NCI-H187 (cell line): ENCODE measurements at places on chromosomes 7 and 10.

GRCh38 chr10:113711142-113711541, 31.4 kb downstream of the CASP7 start:
- DNase-seq = no peak

DNA sequence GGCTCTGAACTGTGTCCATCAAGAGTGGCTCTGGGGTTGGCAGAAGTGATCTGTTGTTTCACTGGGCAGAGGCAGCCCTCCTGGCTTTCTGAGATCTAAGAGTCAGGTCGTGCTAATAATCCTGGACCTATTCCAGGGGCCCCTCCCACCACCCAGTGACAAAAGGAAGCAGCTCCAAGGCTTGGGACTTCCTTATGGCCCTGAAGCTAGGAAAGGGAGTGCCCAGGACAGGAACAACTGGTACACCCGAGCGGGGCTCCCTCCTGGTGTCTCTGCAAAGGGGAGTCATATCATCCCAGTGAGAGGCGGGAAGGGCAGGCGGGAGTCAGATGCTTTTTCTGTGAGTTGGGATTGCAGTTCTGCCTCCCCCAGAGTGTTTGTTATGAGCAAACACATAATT, 32.3 kb downstream of the RPS24 start:
- no peak for DNase-seq

DNA sequence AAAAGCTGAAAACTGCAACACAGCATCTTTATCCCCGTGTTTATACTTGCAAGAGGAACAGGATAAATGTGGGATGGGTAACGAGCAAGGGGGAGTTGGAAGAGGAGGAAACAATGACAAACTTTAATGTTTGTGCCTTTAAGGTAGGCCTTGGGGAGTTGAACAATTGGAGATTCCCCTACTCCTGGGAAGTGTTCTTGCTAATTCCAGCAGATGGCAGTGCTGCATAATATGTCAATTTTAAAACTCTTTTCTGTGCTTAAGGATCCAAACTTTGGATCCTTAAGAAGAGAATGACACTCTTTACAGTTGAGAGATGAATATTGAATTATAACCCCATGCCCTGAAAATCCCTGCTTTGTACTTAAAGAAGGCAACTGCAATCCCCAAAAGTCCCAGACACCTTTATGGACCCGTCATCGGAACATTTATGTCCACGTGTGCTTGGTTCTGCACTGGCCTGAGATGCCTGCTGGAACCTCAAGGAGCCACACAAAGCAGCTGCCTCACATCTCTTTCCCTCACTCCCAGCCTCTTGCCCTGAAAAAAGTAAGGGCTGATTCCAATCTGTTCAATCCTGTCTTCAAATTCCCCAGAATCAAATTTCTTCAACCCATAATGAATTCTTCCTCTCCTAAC, 12.0 kb downstream of the IFIT5 start:
- no peak for DNase-seq

GRCh38 chr7:28793381-28794085, 164.6 kb downstream of the TRIL start:
- DNase-seq = no peak

- DNase-seq = no peak
Measured at GRCh38 chr10:48938281-48938680, 1.4 kb downstream of the LRRC18 start.

- DNase-seq = no peak
Measured at GRCh38 chr7:37234334-37234733, 214.3 kb downstream of the ELMO1 start.

GRCh38 chr7:70301673-70302185, 703.5 kb downstream of the AUTS2 start:
- no peak for DNase-seq

GRCh38 chr7:26413007-26413691, 121.5 kb downstream of the SNX10 start:
- DNase-seq = peak; percentile 34

DNA sequence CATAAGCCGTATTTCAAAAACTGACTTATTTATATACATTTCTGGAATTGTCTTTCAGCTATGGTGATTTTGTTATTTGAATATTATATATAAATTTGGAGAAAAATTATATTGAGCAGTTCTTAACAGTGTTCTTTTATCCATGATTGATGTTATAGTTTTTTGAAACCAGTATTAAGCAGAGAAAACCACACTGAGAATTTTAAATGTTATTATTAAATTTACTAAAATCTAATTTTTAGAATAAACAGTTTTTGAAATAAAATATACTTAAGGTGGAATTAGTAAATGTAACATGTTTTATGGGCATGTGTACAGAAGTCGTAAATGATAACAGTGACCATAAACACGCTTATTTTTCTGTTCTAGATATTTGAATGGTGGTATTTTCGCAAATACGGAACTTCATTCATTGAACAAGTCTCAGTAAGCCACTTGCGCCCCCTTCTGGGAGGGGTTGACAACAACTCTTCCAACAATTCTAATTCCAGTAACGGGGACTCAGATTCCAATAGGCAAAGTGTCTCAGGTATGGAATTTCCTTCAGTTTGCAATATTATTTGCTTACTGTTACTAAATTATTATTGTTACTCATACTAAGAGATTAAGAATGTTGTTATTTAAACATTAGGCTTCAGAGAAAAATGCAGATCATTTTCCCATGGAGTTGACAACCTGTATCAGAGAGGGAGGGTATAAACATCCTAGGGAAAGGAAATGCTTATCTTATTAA, 166.1 kb downstream of the ST7 start:
- DNase-seq = peak; percentile 83

DNA sequence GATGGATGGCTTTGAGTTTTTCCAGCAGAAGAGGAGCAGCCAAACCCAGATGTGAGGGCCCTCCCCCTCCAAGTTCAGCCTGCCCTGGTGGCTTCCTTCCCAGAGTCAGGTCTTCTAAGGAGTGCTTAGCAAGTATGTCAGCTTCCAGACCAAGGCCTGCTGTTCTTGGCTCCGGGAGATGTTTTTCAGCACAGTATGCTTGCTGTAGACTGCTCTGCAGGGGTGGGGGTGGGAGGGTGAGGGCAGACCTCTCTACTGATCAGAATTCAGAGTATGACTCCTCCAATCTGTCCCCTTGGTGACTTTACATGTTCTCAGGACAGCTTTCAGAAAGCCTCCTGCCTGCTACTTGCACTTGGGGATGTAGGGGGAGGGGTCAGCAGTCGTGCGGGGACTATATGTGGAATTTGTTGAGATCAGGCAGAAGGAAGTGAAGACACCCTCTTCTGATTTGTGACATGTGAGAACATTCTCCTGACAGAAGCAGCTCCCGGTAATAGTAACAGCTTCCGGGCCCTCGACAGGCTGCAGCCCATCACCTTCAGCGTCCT, 516.4 kb upstream of the ZMIZ1 start:
- no peak for DNase-seq

DNA sequence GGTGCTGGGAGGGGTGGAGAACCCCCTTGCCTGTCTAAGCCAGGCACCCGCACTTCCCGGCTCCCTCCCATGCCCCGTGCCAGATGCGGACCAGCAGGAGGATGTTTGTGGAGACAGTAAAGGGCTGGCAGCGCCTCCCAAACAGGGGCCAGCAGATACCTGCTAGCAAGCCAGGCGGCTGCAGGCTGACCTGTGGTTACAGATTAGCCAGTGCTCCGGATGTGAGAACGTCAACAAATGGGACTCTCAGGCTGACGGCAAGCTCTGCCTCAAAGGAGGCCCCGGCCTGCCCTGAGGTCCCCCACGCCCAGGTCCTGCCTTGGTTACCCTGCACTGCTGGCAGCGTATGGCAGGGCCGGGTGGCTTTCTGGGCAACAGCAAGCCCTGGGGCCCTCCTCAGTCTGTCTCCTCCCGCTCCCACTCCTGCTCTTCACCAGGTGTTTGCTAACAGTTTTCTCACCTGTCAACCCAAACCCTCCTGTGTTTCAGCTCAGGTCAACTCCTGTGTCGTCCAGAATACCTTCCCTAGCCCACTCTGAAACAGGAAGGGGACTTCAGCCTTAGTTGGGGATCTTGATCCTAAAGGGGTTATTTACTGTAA, 85.4 kb downstream of the NEURL1 start:
- DNase-seq = no peak

DNA sequence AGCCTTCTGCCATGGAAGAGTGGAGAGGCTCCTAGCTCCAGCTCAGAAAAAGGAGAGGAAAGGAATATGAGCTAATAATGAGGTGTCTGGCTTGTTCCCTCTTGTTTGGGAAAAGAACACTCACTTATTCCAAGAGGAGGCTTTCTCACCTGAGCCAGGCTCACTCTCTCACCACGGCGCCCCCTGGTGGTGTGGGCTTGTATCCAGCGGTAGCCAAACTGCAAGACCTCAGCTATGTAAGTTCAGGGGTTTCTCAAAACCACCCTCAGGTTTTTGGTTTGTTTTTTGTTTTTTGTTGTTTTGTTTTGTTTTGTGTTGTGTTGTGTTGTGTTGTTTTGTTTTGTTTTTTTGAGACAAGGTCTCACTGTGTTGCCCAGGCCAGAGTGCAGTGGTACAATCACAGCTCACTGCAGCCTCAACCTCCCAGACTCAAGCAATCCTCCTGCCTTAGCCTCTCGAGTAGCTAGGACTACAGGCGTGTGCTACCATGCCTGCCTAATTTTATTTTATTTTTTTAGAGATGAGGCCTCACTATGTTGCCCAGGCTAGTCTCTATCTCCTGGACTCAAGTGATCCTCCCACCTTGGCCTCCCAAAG, 124.0 kb downstream of the TMEM130 start:
- DNase-seq = no peak

DNA sequence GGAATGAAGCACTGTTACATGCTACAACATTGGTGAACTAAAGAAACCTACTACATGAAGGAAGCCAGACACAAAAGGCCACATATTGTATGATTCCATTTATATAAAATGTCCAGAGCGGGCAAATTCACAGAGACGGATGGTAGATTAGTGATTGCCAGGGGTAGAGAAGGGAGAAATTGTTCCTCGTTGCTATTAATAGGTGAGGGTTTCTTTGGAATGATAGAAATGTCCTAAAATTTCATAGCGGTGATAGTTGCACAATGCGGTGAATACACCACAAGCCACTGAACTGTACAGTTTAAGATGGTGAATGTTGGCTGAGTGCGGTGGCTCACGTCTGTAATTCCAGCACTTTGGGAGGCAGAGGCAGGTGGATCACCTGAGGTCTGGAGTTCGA, 29.0 kb downstream of the DENND2A start:
- DNase-seq = no peak

DNA sequence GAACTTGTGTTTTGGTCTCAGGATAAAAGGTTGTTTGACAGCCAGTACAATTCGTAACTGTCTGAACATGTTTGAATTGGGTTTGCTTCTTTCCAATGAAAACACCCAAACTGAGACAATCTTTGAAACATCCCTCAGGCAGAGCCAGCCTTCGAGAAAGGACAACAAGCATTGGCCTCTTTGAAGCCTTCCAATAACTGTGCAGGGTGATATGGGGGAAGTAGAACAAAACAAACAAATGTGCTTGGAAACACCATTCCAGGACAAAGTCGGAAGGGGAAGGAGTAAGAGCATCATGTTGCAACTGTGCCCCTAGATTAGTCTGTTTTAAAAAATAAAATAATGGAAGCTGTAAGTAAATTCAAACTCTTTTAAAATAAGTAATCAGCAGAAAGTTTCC, 39.5 kb downstream of the IL2RA start:
- DNase-seq = no peak

GRCh38 chr10:4826792-4827324, 851 bp downstream of the AKR1E2 start:
- DNase-seq = no peak

GRCh38 chr7:113652501-113652900, 266.3 kb downstream of the PPP1R3A start:
- no peak for DNase-seq

DNA sequence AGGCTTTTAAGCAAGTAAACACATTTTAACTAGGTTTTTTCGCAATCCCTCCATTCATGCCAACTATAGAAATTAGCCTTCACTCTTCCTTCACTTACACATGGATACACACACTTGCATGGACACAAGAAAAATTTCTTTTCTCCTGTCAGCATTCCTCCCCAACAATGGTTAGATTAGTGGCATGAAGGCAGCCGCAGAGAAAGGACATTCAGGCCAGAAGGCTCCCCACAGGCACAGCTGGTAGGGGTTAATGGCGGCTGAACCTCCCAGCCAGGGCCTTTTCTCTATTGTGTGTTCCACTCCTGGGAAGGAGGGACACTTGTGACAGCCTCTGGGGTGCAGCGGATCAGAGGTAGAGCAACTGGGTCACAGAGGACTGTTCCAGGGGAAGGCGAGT, 255.0 kb upstream of the SP8 start:
- no peak for DNase-seq

DNA sequence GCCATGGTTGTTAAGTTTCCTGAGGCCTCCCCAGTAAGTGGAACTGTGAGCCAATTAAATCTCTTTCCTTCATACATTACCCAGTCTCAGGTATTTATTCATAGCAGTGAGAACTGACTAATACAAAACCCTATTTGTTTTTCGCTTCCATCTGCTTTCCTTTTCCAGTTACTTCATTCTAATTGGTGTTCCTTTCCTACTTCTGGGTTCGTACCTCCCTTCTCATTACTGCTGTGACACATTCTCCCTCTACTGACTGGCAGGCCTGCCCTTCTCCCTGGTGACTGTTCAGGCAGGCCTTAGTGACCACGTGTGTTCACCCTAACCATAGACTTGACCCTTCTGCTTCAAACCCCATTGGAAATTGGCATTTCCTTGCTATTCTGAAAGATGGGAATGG, 37.7 kb downstream of the MTURN start:
- no peak for DNase-seq

- no peak for DNase-seq
Measured at GRCh38 chr7:124856299-124856888, 73.2 kb downstream of the POT1 start.

GRCh38 chr7:11505471-11505985, 326.5 kb downstream of the THSD7A start:
- DNase-seq = no peak

DNA sequence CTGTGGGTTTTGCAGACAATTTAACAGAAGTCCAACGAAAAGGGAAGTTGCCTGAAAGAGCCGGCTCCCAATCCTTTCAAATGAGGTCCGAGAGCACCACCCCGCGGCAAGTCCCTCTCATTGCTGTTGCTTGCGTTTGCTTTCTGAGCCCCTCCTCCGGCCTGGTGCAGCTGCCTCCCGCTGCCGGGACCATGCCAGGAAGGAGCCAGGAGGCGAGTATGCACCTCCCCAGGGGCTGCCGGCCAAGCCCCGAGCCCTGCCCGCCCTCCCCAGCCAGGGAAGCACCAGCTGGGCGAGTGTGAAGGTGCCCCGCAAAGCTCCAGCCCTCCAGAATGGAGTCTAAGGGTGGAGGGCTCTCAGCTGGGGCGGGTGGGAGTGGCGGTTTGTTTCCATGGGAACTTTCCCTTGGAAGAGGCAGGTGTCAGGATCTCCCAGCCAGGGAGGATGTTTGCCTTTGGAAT, 25.8 kb upstream of the PPP2R2D start:
- peak; percentile 64 for DNase-seq

GRCh38 chr10:89419548-89419947, 5.2 kb downstream of the IFIT5 start:
- no peak for DNase-seq

- no peak for DNase-seq
Measured at GRCh38 chr10:84291384-84291783, 37.0 kb upstream of the CCSER2 start.

- no peak for DNase-seq
Measured at GRCh38 chr7:66558660-66559465, 69.8 kb upstream of the KCTD7 start.

GRCh38 chr10:88256013-88256680, 327.0 kb downstream of the RNLS start:
- no peak for DNase-seq

GRCh38 chr10:83990126-83990525, 149.2 kb upstream of the GHITM start:
- no peak for DNase-seq

- no peak for DNase-seq
Measured at GRCh38 chr7:22572292-22572691, 72.3 kb upstream of the STEAP1B start.

- DNase-seq = peak; percentile 16
Measured at GRCh38 chr10:132942101-132943057, at the start of gene CFAP46. CFAP46 (minus strand) TSS chr10:132942570; CDS start chr10:132942484, 86 bp downstream.
